Karpas-422 (cell line): ENCODE measurements at places on chromosomes 6 and 20.
A peak's percentile ranks its signal among the peaks of the same experiment; 100 is the strongest.

GRCh38 chr6:5584078-5584482 is 322.8 kb downstream of the FARS2 start:
- DNase-seq = no peak

- DNase-seq = no peak
Measured at GRCh38 chr6:117264369-117264691, 1.0 kb upstream of the VGLL2 start.

DNA sequence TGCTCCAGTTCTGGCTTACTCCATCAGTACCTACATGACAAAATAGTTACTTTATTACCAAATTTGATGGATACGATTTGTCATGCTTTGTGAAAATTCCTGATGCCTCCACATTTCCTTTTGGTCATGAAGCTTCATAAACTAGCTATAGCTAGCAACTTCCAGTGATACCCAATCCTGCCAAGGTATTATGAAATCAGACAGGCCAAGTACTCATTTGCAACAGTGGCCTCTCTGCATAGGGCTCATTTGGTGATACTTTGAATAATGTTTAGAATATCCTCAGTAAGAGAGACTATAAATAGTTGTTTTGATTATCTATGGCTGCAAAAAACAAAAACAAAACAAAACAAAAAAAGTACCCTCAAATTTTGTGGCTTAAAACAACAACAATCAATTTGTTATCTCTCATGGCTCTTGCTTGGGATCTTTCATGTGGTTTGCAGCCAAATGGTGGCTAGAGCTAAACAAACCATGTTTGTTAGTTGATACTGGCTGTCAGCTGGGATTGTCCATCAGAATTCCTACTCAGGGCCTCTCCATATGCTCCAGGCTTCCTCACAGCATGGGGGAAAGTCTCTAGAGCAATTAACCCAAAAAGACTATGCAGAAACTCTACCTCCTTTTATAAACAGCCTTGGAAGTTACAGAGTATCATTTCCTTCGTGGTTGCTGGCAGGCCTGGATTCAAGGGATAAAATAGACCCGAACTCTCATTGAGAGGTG is 10.1 kb upstream of the PRL start:
- no peak for DNase-seq

DNA sequence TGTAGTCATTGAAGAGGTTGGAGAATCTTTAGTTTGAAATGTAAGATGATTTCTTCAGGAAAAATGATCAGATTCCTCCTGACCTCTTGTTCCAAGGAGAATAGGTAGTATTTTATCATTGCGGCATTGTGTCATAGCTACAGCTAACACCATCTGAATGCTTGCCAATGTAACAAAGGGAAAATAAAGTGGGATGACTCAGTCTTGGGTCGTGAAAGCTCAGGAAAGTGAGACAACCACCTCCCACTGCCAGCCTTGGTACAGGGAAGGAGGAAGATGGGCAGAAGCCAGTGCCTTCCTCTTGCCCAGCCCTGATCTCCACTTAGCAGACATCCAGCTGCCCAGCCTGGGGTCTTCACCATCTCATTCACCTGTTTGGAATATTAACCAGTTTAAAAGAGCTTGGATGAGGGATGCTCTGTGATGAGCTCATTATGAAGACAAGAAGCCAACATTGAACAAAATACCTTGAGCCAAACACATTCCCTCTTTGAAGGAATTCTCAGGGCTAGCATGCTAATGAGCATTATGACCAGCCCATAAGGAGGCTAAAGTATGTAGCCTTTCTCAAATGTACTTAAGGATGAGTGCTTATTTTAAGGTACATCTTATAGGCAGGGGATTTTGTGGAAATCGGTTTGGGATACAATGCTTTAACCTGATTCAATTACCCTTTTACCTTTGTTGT is 40.0 kb upstream of the APCDD1L start:
- no peak for DNase-seq

DNA sequence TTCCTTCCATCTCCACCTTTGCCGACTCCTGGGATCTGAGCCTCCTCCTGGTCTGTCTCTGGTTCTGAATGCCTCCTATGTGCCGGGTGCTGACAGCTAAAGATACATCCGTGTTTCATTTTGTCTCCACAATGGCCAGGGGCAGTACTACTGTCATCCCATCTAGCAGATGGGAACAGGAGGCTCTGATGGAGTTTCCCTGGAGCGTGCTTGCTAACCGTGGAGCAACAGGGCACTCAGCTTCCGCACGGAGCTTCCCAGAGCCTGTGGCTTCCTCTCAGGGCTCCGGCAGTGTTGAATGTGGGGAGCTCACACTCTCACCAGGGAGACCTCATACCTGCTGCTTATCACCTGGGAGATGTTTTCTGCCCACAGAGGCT is 11.9 kb upstream of the NPBWR2 start:
- no peak for DNase-seq

GRCh38 chr6:80215063-80215462 is 108.6 kb downstream of the BCKDHB start:
- no peak for DNase-seq

GRCh38 chr6:108560463-108561308 is at the start of gene FOXO3:
Gene FOXO3, plus strand, starts transcription at chr6:108560917. Its CDS starts 292 bp downstream, at chr6:108561209.
- DNase-seq = no peak

GRCh38 chr20:13648291-13649228 is 9.8 kb upstream of the TASP1 start:
- no peak for DNase-seq

GRCh38 chr6:130182466-130182865 is 40.3 kb downstream of the SAMD3 start:
- DNase-seq = no peak

DNA sequence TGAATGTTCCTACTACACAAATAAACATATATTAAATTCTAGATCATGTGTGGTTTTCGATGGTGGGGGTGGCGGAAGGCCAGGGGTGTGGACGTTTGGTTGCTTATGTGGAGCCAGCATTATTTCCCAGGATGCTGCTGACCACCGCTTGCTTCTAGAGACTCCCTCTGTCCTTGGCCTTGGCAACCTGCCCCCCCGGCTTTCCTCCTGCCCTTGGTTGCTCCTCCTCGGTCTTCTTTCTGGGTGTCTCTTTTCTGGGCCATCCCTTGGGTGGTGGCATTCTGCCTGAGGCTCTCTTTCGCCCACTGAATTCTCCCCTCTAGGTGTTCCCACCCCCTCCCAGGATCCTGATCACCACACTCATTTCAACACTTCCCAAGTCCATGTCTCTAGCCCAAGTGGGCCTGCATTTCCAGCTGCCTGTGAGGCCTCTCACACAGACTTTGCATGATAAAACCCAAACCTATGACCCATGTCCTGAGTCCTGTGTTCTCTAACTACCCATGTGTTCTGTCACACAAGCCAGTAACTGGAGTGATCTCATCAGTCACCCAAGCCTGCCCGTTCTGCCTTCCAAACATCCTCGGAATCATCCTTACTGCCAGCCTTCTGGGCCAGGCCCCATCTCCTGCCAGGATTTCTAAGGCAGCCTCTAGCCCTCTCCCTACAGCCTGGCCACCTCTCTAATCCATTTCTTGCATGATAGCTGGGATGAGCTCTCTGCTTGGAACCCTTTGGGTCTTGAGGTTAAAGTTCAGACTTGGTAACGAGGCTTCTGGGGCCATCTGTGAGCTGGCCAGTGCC is 71.2 kb downstream of the CDS2 start:
- no peak for DNase-seq

DNA sequence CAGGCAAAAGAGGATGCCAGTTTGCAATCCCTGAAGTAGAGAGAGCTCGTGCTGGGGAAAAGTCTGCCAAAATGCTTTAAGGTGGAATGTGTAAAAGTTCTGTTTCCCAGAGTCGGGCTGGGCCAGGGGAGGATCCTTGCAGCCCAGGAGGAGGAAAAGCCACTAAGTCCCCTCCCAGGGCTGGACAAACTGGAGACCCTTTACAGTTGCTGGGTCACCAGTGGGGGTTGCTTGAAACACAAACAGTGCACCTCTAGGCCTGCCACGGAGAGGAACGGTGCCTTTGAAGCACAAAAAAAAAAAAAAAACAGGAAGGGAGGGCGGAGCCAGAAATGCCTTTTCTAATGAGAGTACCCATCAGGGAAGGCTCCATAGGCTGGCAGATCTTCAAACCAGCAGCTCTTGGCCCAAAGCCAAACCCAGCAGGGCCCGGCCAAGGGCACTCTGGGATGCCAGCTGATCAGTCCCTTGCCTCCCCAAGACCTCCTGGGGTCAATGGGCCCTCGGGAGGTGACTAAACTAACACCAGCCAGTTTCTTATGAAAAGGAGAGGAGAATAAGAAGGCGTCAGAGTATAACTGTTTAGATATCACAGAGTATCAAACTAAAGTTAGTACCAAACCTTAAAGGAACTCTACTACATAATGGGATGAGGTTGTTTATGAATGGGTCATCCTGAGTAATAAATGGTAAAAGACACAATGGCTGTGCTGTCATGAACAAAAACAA is 23.7 kb downstream of the HLA-A start:
- peak; percentile 90 for DNase-seq

DNA sequence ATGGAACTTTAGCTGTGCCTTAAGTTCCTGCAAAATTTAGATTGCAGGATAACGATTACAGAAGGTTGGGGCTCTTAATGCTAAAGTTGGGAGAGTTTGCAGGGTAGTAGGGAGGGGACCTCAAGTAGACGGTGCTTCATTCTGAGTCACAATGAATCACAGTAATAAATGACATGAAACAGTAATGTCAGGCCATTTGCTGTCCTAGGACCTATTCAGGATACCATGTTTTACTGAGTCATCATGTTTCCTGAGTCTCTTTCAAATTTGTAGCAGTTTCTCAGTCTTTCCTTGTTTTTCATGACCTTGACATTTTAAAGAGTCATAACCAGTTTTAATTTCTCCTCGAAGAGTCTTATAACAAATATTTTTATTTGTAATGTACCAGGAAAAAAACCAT is 406.9 kb upstream of the MAP3K7 start:
- DNase-seq = no peak

GRCh38 chr20:53750827-53751619 is 157.4 kb upstream of the ZNF217 start:
- no peak for DNase-seq

- DNase-seq = no peak
Measured at GRCh38 chr6:37077905-37078296, 72.4 kb downstream of the FGD2 start.

DNA sequence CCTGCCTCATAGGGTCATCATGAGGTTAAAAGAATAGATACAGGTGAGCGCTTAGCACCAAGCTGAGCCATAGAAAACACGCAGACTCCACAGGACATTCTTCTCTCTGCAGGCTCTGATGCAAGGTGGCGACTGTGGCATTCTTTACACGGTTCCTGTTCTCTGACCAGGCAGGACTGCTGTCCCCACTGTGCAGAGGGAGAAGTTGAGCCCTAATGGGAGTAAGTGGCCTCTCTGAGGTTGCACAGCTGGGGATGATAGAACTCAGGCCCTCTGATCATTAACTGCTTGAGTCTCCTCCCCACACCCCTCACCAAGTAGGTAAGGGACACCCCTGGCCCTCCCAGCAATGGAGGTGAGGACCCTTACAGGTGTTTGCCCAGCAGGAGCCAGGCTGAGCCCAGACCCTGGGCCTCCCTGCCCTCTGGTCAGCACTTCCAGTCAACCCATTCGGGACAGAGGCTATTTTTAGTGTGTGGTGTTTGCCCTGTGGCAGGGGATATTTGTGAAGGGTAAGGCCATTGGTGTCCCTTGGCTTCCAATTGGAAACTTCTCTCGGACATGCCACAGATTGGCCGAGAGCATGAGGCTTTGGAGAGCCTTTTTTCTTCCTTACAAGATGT is 116.8 kb downstream of the VEGFA start:
- no peak for DNase-seq

GRCh38 chr6:109348226-109348625 is 34.0 kb downstream of the CD164 start:
- no peak for DNase-seq

DNA sequence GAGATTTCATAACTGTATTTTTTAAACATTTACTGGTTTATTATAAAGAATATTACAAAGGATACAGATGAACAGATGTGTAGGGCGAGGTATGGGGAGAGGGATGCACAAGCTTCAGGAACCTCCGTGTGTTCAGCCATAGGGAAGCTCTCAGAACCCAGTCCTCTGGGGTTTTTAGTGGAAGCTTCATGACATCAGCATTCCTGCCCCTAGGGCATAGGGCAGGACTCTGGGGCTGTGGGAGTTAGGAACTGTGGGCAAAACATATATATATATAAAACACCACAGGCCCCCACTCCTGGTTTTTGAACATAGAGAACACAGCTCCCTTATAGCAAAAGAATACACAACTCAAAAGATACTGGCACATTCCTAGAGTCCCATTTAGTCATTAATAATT is 21.9 kb downstream of the EFCAB8 start:
- no peak for DNase-seq

DNA sequence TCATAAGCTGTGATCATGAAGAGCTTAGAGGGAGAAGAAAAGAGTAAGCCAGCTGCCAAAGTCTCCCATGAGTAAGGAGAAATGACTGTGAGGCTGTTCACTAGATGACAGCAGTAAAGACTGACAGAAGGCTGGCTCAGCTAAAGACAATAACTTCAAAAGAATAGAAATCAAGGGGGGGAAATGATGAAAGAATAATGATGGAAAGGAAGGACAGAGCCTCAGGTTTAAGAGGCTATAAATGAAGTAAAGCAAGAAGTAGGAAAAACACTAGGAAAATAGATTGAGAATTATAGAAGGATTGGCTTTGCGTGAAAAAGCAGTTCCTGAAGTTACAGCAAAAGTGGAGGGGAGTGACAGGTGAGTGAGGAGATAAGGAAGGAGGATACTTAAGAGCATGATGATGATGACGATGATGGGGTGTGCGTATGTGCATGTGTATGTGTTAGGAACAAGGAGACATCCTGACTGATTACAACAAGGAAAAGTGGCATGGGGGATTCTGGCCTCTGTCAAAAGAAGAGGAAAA is 48.2 kb downstream of the HBS1L start:
- no peak for DNase-seq

DNA sequence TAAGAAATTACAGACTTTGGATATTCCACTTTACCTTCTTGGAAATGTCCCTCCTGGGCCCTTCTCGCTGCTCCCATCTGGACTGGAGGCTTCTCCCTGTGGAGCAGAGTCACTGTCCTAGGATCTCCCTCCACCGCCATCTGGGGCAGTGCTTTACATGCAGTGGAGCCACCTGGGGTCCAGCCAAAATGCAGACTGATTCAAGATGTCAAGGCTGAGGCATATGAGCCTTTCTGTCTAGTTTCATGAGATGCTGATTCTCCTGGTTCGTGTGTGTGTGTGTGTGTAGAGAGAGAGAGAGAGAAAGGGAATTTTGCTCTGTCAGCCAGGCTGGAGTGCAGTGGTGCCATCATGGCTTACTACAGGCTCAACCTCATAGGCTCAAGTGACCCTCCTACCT is 14.9 kb downstream of the MICA start:
- DNase-seq = no peak

- DNase-seq = no peak
Measured at GRCh38 chr6:37840940-37841300, 21.4 kb downstream of the ZFAND3 start.
